ENCODE measurements at places on chromosomes 1 and 21. TPM values are rescaled to one million over a fixed set of nuclear protein-coding genes. Genes with fewer than 3 reads are reported as not detected.

INSRR gene
- polyA plus RNA-seq: 2.4 TPM

CENPF gene
- 0.39 TPM for polyA plus RNA-seq

GBP1 gene
- polyA plus RNA-seq: 8.4 TPM

FCRLB gene
- 2.8 TPM for polyA plus RNA-seq
